ENCODE measurements at places on chromosomes 4 and X.

GRCh38 chr4:102627831-102628523, 126.8 kb downstream of the NFKB1 start:
- no peak for DNase-seq

DNA sequence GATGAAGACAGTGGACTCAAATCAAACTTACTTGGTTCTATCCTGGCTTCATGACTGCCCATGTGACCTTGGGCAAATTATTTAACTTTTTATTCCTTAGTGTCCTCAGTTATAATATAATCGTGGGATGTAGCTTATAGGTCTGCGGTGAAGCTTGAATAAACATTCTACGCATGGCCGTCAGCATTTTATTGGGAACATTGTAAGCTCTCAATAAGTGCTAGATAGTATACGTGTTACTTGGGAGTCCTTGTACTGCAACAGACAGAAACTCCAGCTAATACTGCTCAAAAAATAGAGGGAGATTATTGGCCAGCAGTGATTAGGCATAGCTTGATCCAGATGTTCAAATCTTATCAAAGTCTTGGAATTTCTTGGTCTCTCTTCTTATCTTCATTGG, 104.8 kb downstream of the SYTL5 start:
- DNase-seq: no peak

DNA sequence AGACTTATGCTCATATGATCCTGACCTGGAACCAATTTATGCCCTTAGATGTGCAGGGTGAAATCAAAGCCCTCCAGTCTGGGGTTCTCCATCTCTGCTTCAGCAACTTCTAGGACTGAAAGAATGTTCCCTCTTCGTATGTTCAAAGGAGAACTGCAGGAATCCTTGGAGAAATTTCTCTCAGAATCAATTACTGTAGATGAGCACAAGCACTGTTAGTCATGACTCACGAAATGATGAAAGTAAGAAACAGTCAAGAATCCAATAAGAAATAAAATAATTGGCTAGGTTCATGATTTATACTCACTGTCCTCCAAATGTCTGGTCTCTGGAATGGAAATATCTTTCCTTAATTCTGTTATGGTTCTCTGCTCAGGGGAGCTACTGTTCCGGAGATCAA, 348.2 kb downstream of the PDGFC start:
- no peak for DNase-seq

- no peak for DNase-seq
These were observed 95.8 kb downstream of the UPRT start for GRCh38 chrX:75369721-75370120.

Data from SHP77 treated with DMSO at 0.1 percent for 48 hours (cell line).